ENCODE measurements at places on chromosomes 13 and 19.

- DNase-seq = no peak
Measured at GRCh38 chr19:22422211-22422610, at the start of gene ZNF98. Gene ZNF98, minus strand, starts transcription at chr19:22422346. Its CDS starts 122 bp downstream, at chr19:22422224.

- no peak for DNase-seq
Measured at GRCh38 chr19:2044709-2045500, 6.1 kb downstream of the MKNK2 start.

DNA sequence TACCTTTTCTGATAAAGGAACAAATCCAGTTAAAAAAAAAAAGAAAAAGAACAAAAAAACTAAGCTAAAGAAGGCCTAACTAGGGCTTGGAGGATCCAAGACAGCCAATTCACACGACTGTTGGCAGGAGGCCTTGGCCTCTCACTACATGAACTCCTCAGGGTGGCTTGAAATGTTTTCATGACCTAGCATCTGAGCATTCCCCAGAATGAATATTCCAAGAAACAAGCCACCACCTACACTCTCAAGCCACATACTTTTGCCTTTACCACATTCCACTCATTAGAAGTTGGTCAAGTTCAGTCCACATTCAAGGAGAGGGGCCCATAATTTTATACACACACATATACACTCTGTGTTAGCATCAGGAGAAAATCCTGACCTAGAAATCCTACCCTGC, 97.6 kb upstream of the SIAH3 start:
- DNase-seq = no peak

DNA sequence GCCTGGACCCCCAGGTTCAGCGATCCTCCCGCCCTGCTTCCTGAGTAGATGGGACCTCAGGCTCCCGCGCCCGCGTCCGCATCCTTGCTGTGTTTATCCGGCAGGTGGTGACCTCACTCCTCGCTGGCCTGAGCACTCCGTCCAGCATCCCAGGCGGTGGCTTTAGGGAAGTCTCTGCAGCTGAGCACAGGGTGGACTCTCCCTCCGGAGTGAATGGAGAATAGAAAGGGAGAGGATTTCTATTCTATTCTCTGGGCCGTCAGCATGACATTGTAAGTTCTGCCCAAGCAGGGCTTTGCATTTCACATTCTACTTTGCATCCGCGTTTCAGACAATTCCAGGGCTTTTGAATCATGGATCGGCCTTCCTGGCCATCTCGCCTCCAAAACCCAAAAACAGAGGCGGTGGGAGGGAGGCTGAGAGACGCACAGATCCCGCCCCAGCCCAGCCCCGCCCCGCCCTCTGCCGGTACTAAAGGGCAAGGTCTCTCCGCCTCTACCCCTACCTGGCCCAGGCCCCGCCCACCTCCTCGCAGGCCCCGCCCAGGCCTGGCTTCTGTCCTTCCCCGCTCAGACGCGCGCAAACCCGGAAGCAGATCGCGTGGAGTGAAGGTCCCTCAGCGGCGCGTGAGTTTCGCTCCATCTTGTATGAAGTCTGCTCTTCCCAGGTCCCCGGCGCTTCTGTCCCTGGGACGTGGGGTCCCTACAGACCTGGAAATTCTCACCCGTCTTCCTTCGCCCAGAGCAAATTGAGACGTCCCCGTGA, at the start of gene ZNF525:
ZNF525 (plus strand) TSS at position 572 of the 765 bp plus-strand sequence. CDS start 6,577 bp downstream, outside the sequence.
- peak; percentile 98 for DNase-seq

DNA sequence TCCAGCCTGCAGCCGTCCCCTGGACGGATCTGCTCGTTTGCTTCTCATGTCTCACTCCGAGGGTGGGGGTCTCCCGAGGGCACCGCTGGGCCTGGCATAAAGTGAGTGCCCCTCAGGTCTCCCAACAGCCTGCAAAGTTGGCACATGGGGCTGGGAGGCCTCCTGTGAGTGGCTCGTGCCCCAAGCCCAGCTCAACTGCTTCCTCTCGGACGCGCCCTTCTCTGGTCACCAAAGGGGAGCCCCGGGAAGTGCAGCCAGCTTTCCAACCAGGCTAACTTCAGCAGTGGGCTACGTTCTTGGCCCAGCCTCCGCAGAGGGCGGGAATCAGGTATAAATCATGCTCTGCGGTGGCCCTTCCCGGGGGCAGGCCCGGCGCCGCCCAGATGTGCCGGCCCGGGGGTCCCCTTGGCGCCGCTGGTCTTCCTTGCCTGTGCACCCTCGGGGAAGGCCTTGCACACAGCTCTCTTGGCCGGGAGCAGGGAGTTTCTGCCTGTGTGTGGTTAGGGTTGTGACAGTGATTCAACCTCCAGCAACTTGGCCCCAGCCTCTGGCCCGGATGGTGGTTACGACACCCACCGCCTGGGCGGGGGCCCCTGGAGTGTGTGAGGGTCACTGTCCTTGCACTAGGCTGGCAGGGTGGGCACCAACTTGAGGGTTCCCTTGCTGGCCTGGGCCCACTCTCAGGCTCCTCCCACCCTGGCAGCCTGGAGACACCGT, 20.7 kb downstream of the CEBPG start:
- no peak for DNase-seq

DNA sequence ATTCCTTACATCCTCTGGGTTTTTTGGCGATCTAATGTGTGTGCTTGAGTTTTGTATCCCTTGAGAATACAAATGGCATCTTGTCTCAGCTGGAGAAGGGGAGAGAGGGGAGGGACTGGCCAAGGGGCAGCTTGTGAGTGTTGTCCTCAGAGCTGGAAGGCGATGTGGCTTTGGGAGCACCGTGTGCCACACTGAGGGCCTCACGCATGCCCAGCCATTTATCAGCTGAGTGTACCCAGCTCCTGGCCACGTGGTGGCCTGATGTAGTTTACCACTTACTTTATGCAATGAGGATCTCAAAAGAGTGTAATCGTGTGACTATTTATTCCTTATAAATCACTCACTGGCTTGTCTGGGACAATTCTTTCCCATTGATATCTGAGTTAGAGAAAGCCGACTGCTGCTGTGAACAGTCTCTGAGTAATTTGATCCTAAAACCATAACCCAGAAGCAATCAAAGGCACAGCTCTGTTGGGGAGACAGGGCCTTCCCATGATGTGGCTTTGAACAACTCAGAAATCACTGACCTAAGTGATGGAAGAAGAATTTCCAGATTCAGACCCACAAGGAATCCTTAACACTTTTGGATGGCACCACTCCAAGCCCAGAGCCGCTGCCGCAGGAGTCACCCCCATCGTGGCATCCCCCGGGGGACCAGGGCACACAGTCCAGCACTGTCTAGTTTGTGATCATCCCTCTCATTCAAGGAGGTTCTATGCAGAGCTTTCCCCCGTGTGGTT, 53.9 kb upstream of the MTIF3 start:
- DNase-seq = no peak

- peak; percentile 98 for DNase-seq
Measured at GRCh38 chr19:17539238-17540117, 16.0 kb upstream of the COLGALT1 start.

DNA sequence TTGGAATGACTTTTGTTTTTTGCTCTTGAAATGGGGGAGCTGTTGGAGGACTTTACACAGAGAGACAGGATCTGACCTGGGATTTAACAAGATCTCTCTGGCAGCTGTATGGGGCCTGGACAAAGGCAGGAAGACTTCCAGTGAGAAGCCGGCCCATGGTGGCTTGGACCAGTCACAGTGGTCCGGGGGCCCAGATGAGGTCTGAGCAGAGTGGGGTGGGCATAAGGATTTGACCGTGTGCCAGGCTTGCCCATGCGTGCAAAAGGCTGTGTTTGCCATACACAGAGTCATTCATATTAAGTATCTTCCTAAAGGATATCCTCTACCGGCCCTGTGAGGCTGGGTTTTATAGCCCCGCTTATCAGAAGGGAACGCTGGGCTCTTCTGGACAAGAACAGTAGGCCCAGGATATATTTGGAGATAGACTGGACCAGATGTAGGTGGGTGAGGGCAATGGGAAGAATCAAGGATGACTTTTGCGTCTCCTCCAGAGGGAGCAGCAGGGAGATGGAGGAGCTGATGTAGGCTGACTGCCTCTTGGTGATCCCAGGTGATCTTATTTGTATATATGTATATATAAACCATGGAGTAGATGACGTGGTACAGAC, 4.1 kb downstream of the SPACA6 start:
- DNase-seq = no peak

DNA sequence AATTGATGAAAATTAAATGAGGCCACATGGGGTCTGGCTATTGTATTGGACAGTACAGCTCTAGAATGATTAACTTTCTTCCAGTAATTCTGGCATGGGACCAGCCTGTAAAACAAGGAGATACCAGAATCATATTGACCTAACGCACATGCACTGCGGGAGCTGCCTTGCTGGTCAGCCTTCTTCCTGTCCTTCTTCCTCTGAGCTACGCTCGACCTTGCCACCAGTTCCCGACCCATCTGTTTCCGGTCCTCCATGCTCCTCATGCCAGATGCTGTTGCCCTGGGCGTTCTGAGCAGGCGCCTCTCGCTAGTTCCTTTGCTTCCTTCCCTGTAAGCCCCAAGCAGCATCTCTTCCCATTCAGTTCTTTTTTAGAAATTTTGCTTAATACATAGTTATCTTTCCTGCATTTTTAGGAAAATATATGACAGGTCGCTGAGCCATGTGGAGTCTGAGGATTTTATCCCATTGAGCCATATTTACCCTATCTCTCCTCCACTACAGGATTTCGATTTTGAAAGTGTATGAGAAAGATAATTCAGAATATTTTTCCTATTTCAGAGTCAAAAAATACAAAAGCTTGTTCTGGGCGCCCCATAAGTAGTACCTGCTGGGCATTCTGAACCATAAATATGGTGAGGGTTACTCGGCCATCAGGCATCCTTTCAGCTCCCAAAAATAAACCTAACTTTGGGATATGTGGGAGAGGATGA, 38.6 kb downstream of the TNFRSF19 start:
- DNase-seq = no peak

DNA sequence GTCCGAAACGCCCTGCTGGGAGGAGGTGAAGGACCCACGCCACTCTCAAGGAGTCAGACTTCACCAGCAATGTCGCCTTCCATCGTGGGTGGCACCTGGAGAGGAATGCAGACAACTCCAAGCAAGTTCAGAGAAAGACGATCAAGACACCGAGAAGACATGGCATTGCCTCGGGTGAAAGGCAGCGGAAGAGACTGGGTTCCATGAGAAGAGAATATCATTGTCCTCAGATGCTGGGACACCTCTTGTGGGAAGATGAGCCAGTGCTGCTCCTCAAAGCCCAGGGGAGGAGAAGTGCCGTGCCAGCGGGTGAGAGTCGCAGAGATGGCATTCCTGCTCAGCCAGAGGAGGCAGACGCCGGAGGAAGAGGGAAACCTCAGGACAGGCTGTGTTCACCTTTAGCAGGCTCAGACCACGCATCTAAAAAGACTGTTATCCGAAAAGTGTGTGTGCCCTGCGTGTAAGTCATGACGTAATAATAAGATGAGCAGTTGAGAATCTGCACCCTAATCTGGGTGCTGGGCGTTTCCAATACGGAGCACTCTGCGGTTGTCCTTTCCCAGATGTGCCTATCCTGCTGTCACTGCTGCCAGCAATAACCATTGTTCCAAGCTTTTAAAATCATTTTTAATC, 144.6 kb upstream of the SPACA7 start:
- DNase-seq = no peak

DNA sequence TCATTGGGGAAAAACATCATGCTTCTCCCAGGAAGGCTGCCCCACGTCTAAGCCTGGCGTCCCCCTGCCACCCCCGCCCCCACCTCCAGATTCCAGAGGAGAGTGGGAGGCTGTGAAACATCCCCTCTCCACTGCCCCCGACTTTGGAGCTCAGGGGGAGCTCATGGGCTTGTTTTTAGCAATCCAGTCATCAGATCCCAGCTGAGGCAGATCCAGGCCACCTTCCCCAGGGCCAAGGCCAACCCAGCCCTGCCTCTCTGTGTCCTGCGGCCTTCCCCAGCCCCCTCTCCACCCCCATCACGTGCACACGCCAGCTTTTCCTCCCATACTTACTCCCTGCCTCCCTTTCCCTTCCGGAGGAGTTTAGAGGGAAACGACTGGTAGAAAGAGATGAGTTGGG, 38.8 kb downstream of the SHISA2 start:
- no peak for DNase-seq

DNA sequence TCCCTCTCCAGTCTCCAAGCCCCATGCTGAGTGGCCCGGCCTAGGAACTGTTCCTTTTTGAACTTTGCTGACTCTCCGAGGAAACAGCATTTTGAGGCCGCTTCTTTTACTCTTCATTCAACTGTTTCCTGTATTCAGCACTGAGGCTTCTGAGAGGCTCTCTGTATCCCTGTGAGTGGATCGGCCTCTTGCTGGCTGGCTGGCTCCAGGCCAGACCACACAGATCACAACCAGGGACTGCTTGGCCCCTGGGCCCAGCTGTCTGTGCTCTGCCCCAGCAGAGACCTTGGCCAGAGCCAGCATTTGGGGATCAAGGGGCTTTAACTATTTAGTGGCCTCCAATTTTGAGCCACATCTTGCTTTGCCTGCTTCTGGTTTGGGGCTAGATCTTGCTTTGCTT, 75.6 kb upstream of the KL start:
- no peak for DNase-seq

DNA sequence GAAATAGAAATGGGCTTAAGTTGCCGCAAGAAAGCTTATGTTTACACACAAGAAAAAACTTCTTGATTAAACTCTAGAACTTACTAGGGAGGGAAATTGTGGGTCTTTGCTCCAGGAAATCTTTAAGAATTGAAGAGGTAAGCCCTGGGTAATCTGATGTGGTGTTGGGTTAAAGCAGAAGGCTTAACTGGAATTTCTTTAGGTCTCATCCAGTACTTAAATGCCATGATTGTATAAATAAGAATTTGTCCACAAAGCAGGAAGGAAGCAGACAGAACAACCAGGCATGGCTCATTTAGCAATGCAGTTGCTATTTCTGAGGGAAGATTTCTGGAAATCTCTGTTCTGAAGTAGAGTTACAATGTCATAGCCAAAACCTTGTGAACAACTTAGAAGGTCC, 360.4 kb downstream of the KLF5 start:
- no peak for DNase-seq

DNA sequence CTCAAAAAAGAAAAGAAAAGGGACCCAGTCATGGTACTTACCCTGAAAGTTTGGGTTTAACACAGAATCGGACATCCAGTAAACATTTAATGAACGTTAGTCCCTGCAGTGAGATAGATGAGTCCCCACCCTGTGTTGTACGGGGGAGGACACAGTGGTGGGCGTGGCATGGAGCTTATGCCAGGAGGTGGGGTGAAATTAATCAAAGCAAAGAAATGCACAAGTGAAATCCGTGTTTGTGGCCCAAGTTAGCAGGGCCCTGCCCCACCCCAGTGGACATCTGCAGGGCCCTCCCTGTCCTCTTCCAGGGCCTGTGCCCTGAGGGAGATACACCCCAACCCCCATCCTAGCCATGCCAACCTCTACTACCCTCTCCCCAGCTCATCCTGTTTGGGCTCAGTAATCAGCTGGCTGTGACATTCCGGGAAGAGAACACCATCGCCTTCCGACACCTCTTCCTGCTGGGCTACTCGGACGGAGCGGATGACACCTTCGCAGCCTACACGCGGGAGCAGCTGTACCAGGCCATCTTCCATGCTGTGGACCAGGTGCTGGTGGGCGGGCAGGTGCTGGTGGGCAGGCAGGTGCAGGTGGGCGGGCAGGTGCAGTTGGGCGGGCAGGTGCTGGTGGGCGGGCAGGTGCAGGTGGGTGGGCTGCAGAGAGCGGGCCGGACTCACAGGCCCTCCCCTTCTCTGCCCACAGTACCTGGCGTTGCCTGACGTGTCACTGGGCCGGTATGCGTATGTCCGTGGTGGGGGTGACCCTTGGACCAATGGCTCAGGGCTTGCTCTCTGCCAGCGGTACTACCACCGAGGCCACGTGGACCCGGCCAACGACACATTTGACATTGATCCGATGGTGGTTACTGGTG, 3.9 kb downstream of the MCOLN1 start:
- DNase-seq = no peak

- DNase-seq = no peak
Measured at GRCh38 chr13:49810567-49811526, 18.4 kb upstream of the KPNA3 start.

- DNase-seq = no peak
Measured at GRCh38 chr19:28210886-28211285, 1002.1 kb downstream of the UQCRFS1 start.

GRCh38 chr13:56015919-56016318, 1124.8 kb upstream of the PRR20A start:
- DNase-seq = no peak
